ENCODE measurements at places on chromosomes 2 and 18.

- DNase-seq: no peak
Observed at GRCh38 chr2:6401301-6401700, 464.4 kb downstream of the CMPK2 start.

GRCh38 chr18:67433971-67434370 lies 82.5 kb downstream of the DSEL start:
- DNase-seq: no peak

DNA sequence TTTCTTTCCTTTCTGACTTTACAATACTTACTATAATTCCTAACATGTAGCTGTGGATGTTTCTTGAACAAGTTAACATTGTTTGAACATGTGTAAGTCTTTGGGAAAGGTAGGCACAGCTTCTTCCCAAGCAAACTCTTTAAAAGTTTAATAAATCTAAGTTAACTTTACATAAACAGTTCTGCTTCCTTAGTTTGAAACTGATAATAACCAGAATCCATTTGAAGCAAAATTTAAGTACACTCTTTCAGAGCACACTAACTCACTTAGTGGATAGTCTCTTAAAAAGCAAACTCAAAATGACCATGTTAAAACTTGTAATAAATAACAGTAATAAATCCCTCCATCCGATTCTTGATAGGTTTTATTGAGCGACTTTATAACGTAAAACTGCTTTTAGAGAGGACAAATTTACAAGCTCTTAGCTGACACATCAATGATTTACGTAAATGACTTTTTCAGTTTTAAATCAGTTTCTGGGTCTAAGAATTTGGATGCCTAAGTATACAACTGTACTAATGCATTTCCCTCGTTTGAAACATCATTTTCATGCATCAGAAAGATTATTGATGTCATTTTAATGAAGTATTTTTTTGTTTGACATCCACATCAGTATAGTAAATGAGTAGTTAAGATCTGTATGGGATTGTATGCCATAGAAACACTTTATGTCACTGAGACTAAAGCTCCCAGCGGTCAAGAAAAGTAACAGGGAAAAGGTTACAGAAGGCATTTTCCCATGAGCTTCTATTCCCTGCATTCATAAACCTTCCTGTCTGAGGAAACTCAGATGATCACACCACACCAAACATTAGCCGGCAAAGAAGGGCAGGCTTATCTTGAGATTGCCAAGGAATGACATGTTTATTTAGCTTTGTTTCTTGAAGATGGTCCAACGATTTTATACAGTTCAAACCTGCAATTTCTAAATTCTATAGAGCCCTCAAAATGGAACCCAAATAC lies 67.5 kb downstream of the PDE1A start:
- DNase-seq: no peak

GRCh38 chr2:138652378-138652777 lies 127.8 kb downstream of the NXPH2 start:
- no peak for DNase-seq

GRCh38 chr2:107062173-107062572 lies 176.2 kb upstream of the ST6GAL2 start:
- DNase-seq: no peak

All from stimulated activated CD4-positive, alpha-beta T cell treated with anti-CD3 and anti-CD28 coated beads, Interleukin-15, amount 100 ng/mL, for 1 hour (primary cell).